Activated naive CD4-positive, alpha-beta T cell treated with anti-CD3 and anti-CD28 coated beads for 36 hours (primary cell): ENCODE measurements at places on chromosomes 7 and 10. TPM values are rescaled to one million over a fixed set of nuclear protein-coding genes. Genes with fewer than 3 reads are reported as not detected.

GRCh38 chr10:69898524-69898923 lies 96.8 kb downstream of the COL13A1 start:
- no peaks in the 10 kb centered on the region for H3K4me1 ChIP-seq
- H3K27ac ChIP-seq = no peak overlapping the region
- no peak for DNase-seq
- H3K36me3 ChIP-seq = no peaks in the 10 kb centered on the region
- H3K27me3 ChIP-seq = no peaks in the 10 kb centered on the region

DNA sequence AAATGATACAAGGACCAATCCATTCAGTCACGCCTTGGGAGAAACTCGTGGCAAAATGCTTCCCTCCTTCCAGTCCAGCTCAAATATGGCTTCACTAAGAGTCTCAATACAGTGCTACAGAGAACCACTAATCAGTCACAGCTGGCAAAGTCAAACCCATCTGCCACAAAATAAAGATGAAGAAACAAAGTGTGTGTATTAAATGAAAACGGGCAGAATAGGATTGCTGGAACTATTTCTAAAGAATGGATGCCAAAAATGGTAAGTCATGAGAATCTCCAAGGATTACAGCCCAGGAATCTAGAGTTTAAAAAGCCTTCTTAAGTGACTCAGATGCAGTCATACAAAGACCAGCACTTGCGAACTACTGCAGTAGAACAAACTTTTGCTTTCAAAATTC lies 61.9 kb downstream of the CACUL1 start:
- H3K27me3 ChIP-seq = no peaks in the 10 kb centered on the region
- no peak overlapping the region for H3K27ac ChIP-seq
- peaks cover 16% of the 10 kb centered on the region for H3K4me1 ChIP-seq

DNA sequence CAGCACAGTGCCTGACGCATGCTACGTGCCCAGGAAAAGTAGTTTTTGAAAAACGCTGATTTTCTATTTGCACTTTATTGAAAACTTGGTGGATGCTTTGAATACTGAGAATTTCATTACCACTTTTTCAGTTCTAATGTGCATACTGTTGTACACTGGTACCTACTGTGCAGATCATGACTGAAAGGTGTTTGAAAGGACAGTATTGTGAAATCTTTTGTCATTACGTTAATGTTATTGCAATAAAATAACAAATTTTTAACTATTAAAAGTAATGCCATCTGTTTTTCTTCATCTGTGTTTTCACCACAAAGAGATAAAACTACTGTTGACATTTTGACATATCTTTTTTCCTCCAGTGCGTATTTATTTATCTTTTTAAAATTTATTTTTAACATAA lies 42.1 kb downstream of the CNNM2 start:
- no peak overlapping the region for H3K27ac ChIP-seq
- H3K27me3 ChIP-seq = no peaks in the 10 kb centered on the region
- no peak overlapping the region for H3K4me3 ChIP-seq
- H3K36me3 ChIP-seq = no peaks in the 10 kb centered on the region
- no peaks in the 10 kb centered on the region for H3K4me1 ChIP-seq

DNA sequence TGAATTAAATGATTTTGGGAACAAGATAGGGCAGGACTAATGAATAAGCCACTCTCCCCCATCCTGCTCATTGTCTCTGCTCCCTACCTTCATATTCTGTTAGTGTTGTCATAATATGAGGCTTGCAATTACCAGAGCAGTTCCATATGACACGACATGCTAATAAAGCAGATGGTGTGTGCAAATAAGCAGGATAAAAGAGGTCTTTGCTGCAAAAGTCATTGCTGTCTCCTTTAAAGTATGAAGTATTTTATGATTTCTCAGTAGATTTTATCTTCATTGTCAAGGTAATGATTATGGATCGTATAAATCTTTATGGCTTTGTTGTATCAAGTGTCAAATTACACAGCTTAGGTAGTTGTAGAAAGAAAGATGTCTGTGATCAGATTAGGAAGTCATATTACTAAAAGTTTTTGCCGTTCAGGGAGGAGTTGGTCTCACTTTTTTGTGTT lies 114.8 kb downstream of the SDK1 start:
- no peaks in the 10 kb centered on the region for H3K36me3 ChIP-seq
- no peak overlapping the region for H3K4me3 ChIP-seq
- H3K27me3 ChIP-seq = peaks cover 5% of the 10 kb centered on the region
- DNase-seq = no peak

DNA sequence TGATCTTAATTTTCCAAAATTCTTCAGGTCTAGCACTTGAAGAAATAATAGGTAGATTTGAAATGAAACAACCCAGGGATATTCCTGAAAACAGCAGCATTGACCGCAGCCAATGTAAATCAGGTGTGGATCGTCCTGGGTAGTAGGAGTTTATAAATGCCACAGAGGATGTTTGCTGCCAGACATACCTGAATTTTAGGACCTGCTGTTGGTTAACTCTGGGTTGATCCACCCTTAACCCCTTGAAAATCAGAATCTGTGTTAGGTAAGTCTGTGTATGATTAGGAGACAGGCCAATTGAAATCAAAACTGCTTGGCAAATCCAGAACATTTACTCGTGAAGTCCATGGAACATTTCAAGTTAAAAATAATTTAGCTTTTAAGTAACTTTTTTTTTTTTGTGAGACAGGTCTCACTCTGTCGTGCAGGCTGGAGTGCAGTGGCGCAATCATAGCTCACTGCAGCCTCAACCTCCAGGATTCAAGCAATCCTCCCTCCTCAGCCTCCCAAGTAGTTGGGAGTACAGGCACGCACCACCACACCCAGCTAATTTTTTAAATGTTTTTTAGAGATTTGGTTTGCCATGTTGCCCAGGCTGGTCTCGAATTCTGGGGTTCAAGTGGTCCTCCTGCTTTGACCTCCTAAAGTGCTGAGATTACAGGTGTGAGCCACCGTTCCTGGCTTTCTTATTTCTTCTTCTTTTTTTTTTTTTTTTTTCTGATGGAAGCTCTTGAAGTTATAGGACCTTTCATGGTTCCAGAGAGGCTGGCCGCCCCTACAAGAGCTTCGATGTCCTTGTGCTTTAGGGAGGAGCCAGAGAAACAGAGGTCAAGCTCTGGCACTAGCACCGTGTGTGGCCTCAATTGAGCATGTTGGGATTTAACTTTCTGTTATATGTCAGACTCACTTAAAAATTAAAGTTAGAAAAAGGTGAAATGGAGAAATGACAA lies 2.0 kb downstream of the POR start:
- H3K36me3 ChIP-seq = no peaks in the 10 kb centered on the region
- H3K27me3 ChIP-seq = no peaks in the 10 kb centered on the region
- no peak overlapping the region for H3K27ac ChIP-seq
- no peak overlapping the region for H3K4me3 ChIP-seq
- peaks cover 43% of the 10 kb centered on the region for H3K4me1 ChIP-seq

- no peak overlapping the region for H3K27ac ChIP-seq
- DNase-seq = peak; percentile 76
These were observed 102.2 kb upstream of the ZNF438 start for GRCh38 chr10:31133792-31134310.

GRCh38 chr7:151006590-151007300 lies 15.9 kb downstream of the NOS3 start:
- DNase-seq = no peak
- no peak overlapping the region for H3K4me3 ChIP-seq
- no peaks in the 10 kb centered on the region for H3K27me3 ChIP-seq
- H3K36me3 ChIP-seq = peaks cover 2% of the 10 kb centered on the region
- peaks cover 34% of the 10 kb centered on the region for H3K4me1 ChIP-seq

DNA sequence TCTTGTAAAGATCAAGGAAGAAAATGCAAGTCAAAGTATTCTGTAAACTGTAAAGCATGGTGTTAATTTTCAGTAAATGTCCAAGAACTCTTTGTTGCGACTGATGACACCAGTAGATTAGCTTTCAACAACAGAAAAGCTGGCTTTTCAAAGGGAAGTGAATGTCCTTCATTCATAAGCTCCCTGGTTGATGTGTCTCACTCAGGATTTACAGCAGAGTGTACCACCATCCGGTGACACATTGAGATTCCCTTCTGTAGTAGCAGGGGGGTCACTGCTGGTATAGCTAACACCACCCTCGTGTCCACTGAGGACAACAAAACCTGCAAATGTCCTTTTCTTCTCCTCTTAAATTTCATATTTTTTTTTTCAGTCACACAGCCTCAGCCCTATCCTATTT lies 253.4 kb downstream of the SORCS1 start:
- H3K27me3 ChIP-seq = no peaks in the 10 kb centered on the region
- no peak overlapping the region for H3K27ac ChIP-seq
- no peak overlapping the region for H3K4me3 ChIP-seq
- no peak for DNase-seq

Gene SNX10
- total RNA-seq = 17.5 TPM

- H3K27me3 ChIP-seq = no peaks in the 10 kb centered on the region
- no peak overlapping the region for H3K27ac ChIP-seq
- H3K4me3 ChIP-seq = no peak overlapping the region
- peaks cover 31% of the 10 kb centered on the region for H3K4me1 ChIP-seq
These were observed 6.0 kb upstream of the MKLN1 start for GRCh38 chr7:131321656-131322055.

DNA sequence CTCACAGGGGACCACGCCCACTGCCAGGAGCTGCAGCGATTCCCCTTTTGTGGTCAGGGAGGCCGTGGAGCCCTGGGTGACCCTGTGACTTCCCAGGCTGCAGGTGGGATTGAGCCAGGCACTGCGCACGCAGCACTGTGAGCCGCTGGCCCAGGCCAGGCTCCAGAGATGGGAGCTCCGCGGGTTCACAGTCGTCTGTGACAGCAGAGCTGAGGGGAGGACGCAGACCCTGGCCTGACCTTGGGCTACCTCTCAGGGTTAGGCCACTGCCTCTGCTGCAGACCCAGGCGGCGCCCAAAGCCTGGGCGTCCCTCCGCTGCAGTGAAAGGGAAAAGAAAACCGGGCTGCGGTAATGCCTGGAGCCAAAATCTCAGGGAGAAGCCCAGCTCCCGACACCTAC lies 107.5 kb upstream of the GPR26 start:
- H3K4me3 ChIP-seq = no peak overlapping the region
- DNase-seq = no peak
- H3K27me3 ChIP-seq = peaks cover 19% of the 10 kb centered on the region
- H3K27ac ChIP-seq = no peak overlapping the region

GRCh38 chr10:7687228-7687907 lies 15.7 kb upstream of the ITIH2 start:
- H3K36me3 ChIP-seq = peaks cover 3% of the 10 kb centered on the region
- peaks cover 10% of the 10 kb centered on the region for H3K4me1 ChIP-seq
- peak; percentile 92 for DNase-seq
- no peak overlapping the region for H3K27ac ChIP-seq

DNA sequence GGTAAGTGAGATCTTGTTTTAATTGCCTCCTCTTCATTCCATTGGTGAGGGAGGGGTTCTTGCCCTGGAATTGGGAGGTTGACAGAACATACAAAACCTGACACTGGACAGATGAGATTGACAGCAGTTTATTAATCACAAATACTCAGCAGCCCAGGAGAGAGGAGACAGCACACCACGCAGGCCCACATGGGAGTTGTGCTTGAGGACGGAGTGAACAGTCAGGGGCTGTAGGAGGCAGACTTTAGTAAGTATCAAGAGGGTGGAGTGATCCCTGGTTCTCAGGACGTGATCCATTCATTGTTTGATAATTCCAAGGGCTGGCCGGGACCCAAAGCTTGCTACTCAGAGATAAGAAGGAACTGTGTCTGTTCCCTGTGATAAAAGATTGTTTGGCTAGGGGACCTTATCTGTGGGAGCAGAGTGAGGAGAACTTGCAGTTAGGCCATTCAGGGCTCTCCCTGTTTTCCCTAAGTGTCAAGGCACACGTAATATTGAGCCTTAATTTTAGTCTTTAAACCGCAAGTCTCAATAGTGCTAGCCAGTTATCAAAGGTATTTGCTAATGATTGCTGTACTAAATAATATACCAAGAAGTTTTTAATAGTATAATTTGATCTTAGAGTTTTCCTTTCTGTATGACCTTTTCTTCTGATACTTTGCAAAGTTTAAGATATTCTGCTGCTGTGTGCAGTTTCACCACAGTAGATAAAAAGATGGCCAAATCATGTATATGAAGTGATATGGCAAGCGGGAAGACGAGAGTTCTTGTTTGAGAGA lies 14.5 kb downstream of the CAPZA2 start:
- H3K27me3 ChIP-seq = no peaks in the 10 kb centered on the region
- H3K4me1 ChIP-seq = peaks cover 36% of the 10 kb centered on the region
- no peak for DNase-seq
- peaks cover 13% of the 10 kb centered on the region for H3K36me3 ChIP-seq
- no peak overlapping the region for H3K4me3 ChIP-seq
- H3K27ac ChIP-seq = no peak overlapping the region

GRCh38 chr7:148884049-148884298 lies at the start of gene EZH2:
TSS of gene EZH2 (minus strand) at chr7:148884291. CDS start at chr7:148847298, 36,993 bp downstream.
- peaks cover 37% of the 10 kb centered on the region for H3K4me1 ChIP-seq
- no peaks in the 10 kb centered on the region for H3K27me3 ChIP-seq
- peak within 1 kb of the TSS; percentile 94 for H3K4me3 ChIP-seq
- DNase-seq = no peak

- no peak overlapping the region for H3K27ac ChIP-seq
- H3K27me3 ChIP-seq = peaks cover 9% of the 10 kb centered on the region
- H3K4me3 ChIP-seq = no peak overlapping the region
- no peak for DNase-seq
These were observed 162.0 kb downstream of the CYP26A1 start for GRCh38 chr10:93235686-93236085.

Gene RBP3
- not detected for total RNA-seq

GRCh38 chr10:30893208-30893607 lies 138.5 kb downstream of the ZNF438 start:
- no peaks in the 10 kb centered on the region for H3K27me3 ChIP-seq
- peaks cover 8% of the 10 kb centered on the region for H3K4me1 ChIP-seq
- no peak overlapping the region for H3K4me3 ChIP-seq
- no peak for DNase-seq

Gene CC2D2B
- total RNA-seq = not detected

DNA sequence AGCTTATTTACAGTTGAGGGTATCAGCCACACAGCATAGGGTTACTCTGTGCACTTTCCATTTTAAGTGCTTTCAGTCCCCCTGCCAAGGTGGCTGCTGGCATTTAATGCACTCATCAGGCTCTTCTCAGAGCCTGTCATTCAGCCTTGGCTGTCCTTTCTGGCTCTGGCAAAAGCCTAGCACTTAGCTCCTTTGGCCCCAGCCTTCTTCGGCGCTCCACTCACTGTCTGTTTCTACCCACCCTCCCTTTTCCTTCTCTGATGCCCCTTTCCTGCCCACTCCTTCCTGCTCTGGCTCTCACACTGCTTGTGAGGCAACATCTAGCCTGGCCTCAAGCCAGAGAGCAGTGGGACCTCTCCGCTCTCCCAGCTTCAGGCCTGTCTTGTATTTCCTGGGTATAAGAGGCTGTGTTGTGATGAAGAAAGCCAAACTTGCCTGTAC lies 60.2 kb downstream of the WIPF3 start:
- no peaks in the 10 kb centered on the region for H3K4me1 ChIP-seq
- no peaks in the 10 kb centered on the region for H3K36me3 ChIP-seq
- no peak overlapping the region for H3K4me3 ChIP-seq
- no peak for DNase-seq
- no peak overlapping the region for H3K27ac ChIP-seq
- H3K27me3 ChIP-seq = peaks cover 9% of the 10 kb centered on the region
